ENCODE measurements at places on chromosomes 4 and X.

DNA sequence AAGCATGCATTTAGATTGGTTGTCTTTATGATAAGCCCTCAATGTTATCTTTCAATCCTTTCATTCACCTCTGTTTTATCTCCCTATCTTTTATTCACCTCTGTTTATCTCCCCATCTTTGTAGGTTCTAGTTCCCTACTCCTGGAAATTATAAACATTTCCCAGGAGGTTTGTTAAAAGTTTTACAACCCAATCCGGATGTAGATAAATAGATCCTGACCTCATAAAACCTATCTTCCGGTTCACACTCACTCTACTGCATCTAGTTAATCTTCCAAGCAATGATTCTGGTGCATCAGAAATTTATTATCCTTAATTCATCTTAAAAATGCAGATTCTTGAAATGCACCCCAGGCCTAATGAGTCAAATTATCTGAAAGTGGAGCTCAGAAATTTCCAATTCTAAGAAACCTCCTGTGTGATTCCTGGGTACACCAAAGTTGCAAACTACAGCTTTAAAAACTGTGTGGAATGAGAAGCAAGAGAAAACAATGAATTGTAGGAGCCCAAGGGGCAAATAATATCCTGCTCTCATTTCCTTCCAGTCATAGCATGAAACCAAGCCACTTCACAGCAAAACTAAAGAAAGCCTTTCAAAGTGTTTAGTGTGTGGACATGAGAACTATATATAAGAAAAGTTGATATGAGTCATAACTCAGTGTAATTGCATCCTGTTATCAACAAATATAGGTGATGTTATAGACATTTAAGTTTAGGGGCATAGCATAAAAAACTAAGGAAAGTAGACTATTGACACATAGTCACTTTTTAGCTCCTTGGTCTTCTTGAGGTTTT lies 51.1 kb upstream of the UGT8 start:
- no peak for DNase-seq

DNA sequence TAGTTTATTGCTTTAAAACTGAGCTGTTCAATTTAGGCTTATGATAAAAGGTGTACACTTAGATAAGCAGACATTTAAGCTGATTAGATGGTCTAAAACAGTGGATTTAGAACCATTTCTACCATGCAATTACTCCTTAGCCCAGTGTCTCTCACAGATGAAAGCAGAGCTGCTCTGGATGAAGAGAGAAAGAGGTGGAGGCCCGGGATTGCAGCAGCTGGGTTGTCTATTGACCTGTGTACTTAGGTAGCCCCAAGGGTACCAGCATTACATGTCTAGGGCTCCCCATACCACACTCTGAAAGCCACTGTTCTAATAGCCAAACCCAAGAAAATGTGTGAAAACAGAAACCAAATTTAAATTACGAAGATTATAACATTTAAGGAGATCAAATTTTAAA lies 86.0 kb upstream of the GIMD1 start:
- DNase-seq, result no peak

- no peak for DNase-seq
These were observed 24.8 kb downstream of the SPRY1 start for GRCh38 chr4:123421227-123421936.

GRCh38 chr4:158523990-158524535 lies 2.4 kb downstream of the RXFP1 start:
- DNase-seq, result no peak

DNA sequence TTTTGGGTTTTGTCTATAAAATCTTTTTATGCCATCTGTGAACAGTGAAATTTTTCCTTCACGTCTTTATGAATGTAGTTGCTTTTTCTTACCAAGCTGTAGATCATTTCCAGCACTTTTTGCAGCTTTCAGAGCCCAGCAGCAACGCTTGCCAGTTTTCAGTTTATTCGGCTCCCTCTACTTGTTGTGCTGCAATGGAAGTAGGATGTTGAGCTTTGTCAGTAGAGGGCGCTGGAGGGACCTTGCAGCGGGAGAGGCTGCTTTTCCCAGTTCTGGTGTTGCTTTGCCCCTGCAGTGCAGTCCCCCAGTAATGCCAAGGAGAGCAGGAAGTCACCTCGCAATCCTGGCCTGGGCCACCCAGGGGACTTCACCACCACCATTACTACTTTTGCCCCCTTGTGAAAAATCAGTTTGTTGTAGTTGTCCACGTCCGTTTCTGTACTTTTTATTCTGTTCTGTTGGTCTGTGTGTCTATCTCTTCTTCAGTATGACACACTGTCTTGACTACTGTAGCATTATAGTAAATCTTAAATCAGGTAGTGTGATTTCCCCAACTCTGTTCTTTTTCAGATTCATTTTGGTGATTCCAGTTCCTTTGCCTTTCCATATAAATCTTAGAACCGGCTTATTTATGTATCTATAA lies 21.8 kb downstream of the CMC4 start:
- DNase-seq, result peak; percentile 2

GRCh38 chrX:147832707-147833348 lies 78.9 kb upstream of the FMR1 start:
- no peak for DNase-seq

DNA sequence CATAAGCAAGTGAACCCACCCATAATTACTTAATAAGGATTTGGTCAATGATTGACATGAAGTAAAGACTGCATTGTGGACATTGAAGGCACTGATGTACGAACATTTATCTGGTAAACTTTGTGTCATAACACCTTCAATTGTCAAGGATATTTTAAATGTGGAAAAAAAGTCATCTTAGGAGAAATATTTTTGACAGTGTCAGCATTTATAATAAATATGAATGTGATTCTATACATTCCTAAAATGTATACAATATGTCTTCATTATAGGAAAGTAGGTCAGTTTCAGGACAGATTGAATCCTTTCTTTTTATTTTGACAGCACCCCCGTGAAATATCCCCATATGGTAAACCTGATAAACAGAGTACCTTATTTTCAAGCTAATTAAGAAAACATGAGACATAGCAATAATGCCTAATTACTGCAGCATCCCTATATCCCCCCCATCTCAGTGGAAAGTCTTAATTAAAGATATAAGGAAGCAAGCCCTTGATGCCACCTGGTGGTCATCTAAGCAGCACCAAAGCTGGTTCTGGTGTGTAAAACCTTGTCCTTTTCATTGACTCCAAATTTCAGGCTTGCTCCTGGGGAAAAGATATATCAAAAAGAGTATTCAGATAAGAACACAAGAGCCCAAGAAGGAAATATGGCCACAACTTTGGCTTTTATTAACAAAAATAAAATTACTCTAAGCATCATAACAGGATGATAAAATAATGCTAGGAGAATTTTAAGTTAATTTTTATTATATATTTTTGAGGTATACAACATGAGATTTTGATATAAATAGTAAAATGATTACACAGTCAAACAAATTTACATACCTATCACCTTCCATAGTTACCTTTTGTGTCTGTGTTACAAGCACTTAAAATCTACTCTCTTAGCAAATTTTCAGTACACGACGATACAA lies 379.7 kb downstream of the TLL1 start:
- DNase-seq, result no peak

- no peak for DNase-seq
These were observed 338.3 kb downstream of the STIM2 start for GRCh38 chr4:27198971-27199370.

- no peak for DNase-seq
These were observed 11.7 kb downstream of the SCFD2 start for GRCh38 chr4:53354012-53354722.

DNA sequence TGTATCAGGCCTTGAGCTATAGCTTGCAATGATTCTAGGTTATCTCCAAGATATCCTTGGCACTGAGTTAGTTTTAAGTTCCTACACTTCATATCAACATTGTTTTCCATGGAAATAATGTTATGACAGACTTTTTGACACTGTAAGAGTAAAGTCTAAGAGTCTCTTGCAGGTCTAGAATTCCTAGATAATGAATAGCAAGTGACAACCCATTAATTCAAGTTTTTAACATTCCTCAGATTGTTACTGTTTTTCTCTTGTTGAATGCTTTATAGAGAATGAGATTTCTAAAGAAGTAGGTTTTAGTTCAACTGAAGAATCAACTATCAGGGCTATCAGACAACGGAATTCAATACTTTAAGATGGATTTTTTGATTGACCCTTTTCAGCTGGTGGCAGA lies 276.1 kb downstream of the PPP3CA start:
- DNase-seq, result no peak

GRCh38 chr4:76962406-76963130 lies 13.0 kb downstream of the SEPTIN11 start:
- DNase-seq, result no peak

DNA sequence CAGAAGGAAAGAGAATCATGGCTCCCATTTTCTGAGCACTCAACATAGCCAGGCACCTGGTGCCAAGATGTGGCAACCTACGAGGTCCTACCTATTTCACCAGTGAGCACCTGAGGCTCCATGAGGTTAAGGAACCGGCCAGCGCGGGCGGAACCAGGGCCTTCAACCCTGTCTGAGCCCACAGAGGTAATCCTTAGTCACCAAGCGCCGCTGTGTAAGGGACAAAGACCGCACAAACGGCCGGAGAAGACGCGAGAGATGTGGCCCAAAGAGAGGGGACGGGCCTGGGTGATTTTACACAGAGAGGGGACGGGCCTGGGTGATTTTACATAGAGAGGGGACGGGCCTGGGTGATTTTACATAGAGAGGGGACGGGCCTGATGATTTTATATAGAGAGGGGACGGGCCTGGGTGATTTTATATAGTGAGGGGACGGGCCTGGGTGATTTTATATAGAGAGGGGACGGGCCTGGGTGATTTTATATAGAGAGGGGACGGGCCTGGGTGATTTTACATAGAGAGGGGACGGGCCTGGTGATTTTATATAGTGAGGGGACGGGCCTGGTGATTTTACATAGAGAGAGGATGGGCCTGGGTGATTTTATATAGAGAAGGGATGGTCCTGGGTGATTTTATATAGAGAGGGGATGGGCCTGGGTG lies 114.2 kb downstream of the SMIM20 start:
- DNase-seq, result no peak

DNA sequence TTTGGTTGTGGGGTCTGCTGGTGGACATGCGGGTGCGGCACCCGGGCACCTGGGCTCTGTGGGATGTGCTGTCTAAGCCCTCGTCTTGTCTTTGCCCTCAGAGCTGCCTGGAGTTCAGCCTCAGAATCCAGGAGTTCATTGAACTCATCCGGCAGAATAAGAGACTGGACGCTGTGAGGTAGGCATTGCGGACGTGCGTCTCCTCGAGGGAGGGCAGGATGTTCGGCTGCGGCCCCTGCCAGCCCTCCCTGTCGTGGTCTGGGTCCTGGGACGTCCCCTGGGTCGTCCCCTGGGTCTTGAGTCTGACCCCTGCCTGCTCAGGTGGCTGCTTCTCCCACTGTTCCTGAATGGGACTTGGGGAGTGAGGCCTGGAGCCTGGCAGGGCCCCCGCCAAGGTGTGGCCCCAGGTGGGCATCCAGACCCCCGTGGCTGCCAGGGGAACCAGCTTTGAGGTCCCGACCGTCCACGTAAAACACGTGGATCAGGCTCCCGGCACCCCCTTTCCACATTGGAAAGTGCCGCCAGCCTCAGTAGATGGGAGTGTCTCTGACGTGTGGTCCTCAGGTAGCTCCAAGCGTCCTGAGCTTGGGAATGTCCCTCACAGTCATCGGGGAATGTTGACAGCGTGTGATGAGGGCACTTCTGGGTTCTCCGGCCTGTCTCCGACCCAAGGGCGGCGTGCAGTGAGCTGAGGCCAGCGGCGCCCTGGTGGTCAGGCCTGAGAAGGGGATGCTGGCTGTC lies 19.3 kb upstream of the UVSSA start:
- no peak for DNase-seq

GRCh38 chrX:71627588-71628404 lies 9.5 kb upstream of the CXCR3 start:
- no peak for DNase-seq

- DNase-seq, result no peak
These were observed 104.0 kb downstream of the NEUROG2 start for GRCh38 chr4:112411781-112412550.

DNA sequence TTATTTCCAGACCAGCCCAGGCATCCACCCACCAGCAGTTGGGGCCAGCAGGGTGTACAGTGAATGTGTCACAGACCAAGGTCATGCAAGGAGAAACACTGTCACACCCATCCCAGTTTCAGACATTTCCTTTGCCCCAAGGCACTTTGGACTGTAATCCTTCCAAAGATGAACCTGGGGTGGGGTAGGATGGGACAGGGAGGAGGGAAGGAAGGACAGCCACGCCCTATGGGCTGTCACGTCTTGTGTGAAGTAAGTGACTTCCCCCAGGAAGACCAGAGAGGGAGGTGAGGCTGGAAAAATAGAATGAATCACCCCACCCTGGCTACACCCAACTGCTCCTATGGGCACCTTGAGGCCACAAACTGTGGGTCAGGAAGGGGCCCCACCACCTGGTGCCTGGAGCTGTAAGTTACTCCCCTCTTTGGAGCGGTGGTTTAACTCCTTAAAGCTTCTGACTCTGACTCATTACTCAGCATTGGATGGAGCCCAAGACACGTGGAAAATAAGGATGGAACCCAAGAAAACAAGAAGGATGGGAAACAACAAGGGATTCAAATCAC lies 349.9 kb upstream of the KLF3 start:
- DNase-seq, result no peak

GRCh38 chr4:143473334-143474126 lies 40.0 kb upstream of the SMARCA5 start:
- no peak for DNase-seq

- DNase-seq, result no peak
These were observed 480.1 kb downstream of the IL1RAPL1 start for GRCh38 chrX:29067351-29067750.

GRCh38 chr4:136302566-136302965 lies 1229.7 kb downstream of the PCDH18 start:
- DNase-seq, result no peak

DNA sequence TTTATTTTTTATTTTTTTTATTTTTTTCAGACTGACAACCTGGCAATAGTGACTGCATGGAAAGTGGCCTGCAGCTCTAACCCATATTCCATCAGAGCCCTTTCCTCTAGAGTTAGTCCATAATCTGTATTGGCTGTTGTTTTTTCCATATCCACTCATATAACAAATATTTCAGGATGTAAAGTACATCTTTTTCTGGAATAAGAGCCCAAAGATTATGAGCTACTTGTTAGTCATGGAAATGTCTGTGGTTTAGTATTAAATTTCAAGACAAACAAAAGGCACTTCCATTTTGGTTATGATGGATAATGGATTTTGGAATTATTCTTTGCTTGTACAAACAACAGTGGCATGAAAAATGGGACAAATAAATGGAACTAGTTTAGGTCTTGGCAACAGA lies 296.0 kb upstream of the HS3ST1 start:
- no peak for DNase-seq

DNA sequence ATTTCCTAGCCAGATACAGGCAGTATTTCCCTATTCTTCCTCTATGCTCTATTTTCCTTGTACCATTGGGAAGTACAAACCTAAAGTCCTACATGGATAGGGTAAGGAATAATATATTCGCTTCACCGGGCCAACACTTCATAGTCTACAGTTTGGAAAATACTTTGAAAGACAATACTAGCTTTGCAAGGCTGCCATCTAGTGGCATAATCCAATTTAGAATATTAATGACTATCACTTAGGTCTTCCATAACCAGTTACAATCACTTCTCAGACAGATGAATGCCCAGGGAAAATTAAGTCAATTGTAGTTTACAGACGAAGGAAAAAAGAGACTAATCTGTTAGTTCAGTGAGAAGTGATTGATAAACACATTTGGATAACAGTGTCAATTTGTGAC lies 141.0 kb upstream of the FAM47C start:
- no peak for DNase-seq
